ENCODE measurements at places on chromosomes 16 and 17.

GRCh38 chr17:54085934-54086333, 263.2 kb downstream of the KIF2B start:
- DNase-seq: no peak

GRCh38 chr16:50502616-50503011, 45.6 kb upstream of the NKD1 start:
- no peak for DNase-seq

GRCh38 chr17:7459961-7460545, 15.2 kb downstream of the CHRNB1 start:
- DNase-seq: no peak

DNA sequence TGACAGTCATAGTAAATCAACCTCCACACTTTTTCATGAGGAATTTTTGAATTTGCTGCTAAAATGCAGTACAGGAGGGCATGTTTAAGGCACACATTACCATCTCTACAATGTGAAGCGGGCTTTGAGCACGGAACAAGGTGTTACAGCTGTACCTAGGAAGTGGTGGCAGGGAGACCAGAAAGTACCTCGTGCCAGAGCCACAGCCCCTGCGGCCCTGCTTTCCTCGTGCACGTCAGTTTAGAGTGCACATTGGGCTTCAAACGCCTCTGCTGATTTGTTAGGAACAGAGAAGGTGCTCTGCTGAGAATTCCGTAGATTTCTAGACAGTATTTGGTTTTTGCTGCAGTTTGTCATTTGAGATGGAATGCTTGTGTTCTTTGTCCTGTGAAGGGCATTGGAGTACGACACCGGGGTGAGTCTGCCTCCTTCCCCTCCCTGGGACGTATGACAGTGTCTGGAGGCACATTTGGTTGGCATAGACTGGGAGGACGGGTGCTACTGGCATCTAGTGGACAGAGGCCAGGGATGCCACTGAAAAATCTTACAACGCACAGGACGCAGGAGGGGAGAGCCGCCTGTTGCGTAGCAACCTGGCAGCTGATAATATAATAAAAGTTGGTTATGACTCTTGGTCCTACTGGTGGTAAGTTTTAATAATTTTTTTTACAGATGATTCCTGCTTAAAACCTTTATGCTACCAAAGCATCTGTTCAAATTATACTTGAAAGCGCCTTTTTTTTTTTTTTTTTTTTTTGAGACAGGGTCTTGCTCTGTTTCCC, 9.1 kb downstream of the FOXK2 start:
- DNase-seq: peak; percentile 72

DNA sequence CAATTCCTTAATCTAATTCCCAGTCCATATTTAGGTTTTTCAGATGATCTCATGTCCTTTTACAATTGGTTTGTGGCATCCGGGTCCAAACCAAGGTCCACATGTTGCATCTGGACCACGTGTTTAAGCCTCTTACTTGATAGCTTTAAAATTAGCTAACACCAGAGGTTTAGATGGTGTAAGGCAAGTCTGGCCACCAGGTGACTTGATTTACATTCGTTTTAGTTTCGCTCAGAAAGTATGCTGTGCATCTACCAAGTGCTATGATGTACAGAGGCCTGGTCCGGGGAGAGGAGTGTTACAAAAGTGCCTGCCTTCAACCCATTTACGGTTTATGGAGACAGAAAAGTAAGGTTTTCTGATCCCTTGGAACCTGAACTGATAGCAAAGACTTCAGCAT, 878 bp upstream of the DNAJA2 start:
- no peak for DNase-seq

GRCh38 chr16:10744370-10745030, 858 bp downstream of the NUBP1 start:
- no peak for DNase-seq

DNA sequence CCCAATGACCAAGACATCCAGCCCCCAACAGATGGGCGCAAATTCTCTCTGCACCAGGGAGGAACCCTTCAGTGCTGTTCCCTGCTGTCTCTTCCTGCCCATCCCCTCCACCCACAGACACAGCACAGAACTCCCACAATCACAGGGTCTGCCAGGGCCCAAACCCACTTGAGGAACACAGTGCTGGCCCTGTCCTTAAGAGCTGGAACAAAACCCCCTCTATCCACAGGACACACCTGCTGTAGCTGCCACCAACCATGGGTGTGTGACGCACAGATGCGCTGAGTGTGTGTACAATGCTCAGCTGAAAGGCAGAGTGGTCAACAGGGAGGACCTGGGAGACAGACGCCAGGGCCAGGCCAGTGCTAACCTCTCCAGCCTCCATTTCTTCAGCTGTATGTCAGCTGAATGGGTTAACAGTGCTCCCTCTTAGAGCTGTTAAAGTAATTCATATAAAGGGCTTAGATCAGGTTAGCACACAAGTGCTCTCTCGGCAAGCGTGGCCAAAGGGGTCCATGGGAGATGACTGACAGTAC, 62.1 kb downstream of the AMFR start:
- DNase-seq: no peak

GRCh38 chr17:879546-880442, 97.6 kb downstream of the MRM3 start:
- DNase-seq: no peak

DNA sequence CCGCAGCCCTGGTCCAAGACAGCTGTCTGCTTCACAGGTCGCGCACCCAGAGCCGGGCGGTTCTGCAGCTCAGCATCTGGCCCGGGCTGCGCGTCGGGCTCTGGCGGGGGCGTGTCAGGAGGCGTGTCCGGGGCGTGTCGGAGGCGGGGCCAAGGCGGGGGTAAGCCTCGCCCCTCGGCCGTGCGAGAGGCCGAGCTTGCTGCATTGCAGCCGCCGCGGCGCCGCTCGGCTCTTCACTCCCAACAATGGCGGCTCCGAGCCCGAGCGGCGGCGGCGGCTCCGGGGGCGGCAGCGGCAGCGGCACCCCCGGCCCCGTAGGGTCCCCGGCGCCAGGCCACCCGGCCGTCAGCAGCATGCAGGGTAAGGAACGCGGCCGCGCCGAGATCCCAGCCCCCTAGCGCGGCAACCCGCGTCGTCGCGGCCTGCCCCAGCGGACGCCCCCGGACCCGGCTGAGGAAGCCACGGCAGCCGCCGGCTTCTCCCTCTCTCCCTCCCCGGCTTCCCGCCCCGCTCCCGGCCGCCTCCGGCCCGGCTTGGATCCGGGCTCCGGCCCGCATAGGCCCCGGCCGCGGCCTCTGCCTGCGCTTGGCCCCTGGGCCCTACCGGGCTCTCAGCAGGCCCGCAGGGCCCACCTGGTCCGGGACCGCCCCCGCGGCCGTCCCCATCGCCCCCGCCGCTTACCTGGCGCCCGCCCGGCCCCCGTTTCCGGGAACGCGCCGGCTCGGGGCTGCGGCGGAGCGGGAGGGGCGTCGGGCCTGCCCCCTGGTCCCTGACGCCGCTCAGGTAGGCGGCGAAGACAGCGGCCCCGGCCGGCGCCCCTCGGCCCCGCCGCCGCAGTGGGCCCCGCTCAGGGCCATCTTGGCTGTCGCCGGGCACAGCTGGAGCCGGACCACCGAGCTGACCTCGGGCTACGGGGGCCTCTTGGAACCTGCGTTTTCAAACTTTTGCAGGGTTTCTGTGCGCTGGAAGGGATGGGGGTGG, at the start of gene MAP2K4:
Gene MAP2K4, plus strand, starts transcription at position 236 of the 981 bp plus-strand sequence. Its CDS starts 10 bp downstream, at position 246.
- peak; percentile 93 for DNase-seq

- no peak for DNase-seq
Observed at GRCh38 chr16:31215287-31216162, 1.4 kb downstream of the PYDC1 start.

DNA sequence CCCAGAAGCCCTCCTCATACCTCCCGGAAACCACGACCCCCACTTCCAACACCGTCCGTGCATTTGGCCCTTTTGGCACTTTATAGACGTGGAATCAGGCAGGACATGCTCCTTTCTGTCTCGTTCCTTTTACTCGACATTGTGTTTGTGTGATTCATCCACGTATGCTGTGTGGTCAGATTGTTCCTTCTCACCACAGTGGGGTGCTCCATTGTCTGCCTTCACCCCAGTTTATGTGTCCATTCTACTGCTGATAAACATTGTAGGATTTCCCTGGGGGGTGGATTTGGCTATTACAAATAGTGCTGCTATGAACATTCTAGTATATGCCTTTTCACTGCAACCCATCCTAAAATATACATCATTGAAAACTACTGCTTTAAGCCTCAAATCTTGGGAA, 28.9 kb upstream of the RPH3AL start:
- DNase-seq: no peak

DNA sequence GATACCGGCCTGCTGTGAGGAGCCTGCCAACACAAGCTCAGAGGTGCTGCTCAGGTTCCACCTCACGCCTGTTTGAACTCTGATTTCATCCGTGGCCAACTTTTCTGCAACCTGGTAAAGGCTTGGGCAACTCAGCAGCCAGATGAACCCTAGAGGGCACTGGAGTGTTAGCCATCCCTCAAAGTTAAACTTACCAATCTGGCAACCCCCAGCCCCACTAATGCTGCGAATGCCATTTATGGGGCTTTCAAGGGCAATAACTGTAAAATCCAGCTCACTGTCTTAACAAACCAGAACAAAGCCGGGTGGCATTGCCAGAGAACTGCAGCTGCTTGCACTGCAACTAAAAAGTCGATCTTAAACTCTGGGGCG, 105.5 kb downstream of the AXIN2 start:
- DNase-seq: no peak

DNA sequence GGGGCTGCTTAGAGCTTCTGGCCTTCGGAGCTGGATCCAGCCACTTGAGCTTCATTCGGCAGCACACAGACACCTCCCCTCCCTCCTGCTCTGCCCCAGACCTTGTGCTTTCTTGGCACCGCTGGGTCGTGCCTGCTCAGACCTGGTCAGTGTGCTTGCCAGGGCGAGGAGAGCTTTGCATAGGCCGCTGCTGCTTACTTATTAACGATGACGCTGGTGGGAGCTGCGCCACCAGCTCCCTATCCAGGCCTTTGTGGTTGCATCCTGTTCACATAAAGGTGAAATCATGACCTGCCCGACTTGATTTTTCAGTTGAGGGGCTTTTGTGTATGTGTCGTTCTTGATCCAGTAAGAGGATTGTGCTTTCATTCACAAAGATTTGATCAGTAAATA, 101.1 kb downstream of the MSI2 start:
- peak; percentile 66 for DNase-seq

DNA sequence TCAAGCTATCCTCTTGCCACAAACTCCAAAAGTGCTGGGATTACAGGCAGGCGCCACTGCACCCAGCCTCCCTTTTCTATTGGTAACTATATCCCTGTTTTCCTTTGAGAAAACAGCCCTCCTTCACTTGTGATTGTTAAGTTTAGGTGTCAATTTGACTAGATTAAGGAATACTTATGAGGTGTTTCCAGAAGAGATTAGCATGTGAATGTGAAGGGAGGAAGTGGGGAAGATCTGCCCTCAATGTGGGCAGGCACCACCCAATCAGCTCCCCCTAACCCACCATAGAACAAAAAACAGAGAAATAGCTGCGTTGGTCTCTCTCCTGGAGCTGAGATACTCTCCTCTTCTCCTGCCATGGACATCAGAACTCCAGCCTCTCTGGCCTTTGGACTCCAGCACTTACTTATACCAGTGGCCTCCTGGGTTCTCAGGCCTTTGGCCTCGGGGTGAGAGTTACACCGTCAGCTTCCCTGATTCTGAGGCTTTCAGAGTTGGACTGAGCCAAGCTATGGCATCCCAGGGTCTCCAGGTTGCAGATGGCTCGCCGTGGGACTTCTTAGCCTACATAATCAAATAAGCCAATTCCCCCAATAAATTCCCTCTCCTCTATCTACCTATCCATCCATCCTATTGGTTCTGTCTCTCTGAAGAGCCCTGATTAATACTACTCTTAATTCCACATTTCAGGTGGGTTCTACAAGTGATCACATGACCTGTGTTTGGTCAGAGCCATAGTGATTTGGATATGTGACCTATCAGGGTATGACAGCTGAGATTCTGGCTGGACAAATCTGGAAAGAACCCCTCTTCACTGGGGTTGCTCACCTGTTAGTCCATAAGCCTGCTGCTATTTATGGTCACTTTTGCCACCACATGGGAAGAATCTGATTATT, 12.0 kb upstream of the STAT3 start:
- no peak for DNase-seq

- no peak for DNase-seq
Observed at GRCh38 chr17:31283841-31284240, 13.2 kb downstream of the OMG start.

- DNase-seq: no peak
Observed at GRCh38 chr17:64348666-64349065, 42.0 kb downstream of the PECAM1 start.
